ENCODE measurements at places on chromosomes 1 and 21.

DNA sequence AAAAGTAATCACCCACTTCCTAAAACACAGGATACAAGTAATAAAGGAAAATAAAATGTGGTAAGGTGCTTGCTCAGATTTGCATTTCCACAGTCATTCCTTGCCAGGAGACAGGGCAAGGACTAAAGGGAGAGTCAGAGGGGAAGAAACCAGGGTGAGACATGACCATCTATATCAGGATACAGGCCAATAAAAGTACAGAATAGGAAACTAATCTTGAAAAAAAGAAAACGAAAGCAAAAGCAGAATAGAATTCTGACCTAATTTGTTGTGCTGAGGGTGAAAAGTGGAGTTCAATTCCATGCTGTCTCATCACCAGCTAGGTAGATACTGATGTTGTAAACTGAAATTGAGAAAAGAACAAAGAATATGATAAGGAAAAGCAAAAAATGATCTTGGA lies 27.3 kb downstream of the JMJD4 start:
- DNase-seq, result no peak

DNA sequence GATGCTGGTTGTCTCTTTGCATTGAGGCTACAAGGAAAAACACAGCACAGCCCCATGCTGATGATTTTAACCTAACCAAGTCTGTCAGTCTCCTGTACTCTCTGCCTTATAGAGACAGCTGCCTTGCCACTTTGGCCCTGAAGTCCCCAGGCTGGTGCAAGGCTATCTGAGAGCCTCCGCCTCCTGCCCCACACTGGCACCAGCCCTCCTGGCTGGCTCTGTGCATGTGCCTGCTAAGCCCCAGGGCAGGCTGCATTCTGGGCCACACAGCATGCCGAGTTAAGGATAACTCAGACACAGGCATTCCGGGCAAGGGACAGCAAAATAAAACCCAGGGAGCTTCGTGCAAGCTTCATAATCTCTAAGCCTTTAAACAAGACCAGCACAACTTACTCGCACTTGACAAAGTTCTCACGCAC lies 910 bp downstream of the RUNX1 start:
- DNase-seq, result no peak

GRCh38 chr1:107963601-107964335 lies 1.2 kb downstream of the VAV3 start:
- DNase-seq, result peak; percentile 57

- DNase-seq, result no peak
These were observed 15.4 kb downstream of the TRIM67 start for GRCh38 chr1:231177226-231177625.

GRCh38 chr1:160739098-160739511 lies at the start of gene SLAMF7:
TSS of gene SLAMF7 (plus strand) at chr1:160739247. CDS start at chr1:160739302, 55 bp downstream.
- DNase-seq, result no peak

- no peak for DNase-seq
These were observed 5.3 kb upstream of the S100B start for GRCh38 chr21:46610018-46610701.

DNA sequence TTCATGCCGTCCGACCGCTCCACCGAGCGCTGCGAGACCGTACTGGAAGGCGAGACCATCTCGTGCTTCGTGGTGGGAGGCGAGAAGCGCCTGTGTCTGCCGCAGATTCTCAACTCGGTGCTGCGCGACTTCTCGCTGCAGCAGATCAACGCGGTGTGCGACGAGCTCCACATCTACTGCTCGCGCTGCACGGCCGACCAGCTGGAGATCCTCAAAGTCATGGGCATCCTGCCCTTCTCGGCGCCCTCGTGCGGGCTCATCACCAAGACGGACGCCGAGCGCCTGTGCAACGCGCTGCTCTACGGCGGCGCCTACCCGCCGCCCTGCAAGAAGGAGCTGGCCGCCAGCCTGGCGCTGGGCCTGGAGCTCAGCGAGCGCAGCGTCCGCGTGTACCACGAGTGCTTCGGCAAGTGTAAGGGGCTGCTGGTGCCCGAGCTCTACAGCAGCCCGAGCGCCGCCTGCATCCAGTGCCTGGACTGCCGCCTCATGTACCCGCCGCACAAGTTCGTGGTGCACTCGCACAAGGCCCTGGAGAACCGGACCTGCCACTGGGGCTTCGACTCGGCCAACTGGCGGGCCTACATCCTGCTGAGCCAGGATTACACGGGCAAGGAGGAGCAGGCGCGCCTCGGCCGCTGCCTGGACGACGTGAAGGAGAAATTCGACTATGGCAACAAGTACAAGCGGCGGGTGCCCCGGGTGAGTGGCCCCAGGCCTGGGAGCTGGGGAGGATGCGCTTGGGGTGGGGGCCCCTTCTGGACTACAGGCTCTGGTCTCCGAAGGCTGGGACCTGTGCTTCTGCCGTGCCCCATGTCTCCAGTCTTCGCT lies 1.1 kb downstream of the SKI start:
- no peak for DNase-seq

DNA sequence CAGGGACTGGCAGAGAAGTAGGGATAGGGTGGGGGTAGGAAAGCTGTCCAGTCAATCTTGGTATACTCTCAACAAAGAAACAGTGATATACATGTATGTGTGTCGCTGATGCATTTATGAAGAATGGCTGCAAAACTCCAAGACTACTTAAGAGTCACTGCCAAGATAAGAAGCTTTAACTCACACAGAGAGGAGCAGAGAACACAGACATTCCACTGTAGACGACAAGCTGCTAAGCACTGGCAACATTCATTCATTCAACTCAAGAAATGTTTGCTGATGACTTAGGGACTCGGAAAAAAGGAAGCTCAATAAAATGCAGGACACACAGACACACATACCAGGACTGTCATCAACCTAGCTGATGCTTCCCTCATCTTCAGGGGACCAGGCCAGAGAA lies 5.5 kb downstream of the CTNNBIP1 start:
- DNase-seq, result no peak

GRCh38 chr21:24011087-24011486 lies 1596.2 kb downstream of the MRPL39 start:
- DNase-seq, result no peak

- no peak for DNase-seq
These were observed 574.0 kb downstream of the LRRIQ3 start for GRCh38 chr1:73623946-73624345.

GRCh38 chr1:234694661-234695060 lies 84.7 kb upstream of the IRF2BP2 start:
- no peak for DNase-seq

DNA sequence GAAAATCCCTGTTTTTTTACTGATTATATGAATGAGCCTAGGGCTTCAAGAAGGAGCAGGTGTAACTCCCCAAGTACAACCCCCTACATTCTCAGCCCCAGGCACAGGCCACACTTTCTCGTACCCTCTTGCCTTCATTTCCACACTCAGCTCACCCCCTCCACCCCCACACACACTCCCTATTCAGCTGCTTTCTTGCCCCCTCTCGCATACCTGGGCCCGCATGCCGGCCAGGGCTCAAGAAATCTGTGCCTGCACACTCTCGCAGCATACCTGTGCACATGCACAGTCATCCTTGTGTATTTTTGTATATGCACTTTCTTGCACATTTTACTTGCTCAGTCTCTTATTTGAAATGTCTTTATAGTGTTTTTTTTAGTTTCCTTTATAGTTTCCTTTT lies 2.0 kb downstream of the PTPRF start:
- no peak for DNase-seq

- no peak for DNase-seq
These were observed 681 bp upstream of the UBXN10 start for GRCh38 chr1:20184997-20185833.

- DNase-seq, result no peak
These were observed 17.7 kb downstream of the PTPRC start for GRCh38 chr1:198656500-198656932.

GRCh38 chr1:218397752-218398339 lies 52.7 kb downstream of the TGFB2 start:
- DNase-seq, result no peak

GRCh38 chr21:43279578-43279894 lies 110.7 kb downstream of the CRYAA start:
- no peak for DNase-seq

GRCh38 chr1:54051933-54052430 lies 1.0 kb downstream of the TMEM59 start:
- DNase-seq, result no peak

DNA sequence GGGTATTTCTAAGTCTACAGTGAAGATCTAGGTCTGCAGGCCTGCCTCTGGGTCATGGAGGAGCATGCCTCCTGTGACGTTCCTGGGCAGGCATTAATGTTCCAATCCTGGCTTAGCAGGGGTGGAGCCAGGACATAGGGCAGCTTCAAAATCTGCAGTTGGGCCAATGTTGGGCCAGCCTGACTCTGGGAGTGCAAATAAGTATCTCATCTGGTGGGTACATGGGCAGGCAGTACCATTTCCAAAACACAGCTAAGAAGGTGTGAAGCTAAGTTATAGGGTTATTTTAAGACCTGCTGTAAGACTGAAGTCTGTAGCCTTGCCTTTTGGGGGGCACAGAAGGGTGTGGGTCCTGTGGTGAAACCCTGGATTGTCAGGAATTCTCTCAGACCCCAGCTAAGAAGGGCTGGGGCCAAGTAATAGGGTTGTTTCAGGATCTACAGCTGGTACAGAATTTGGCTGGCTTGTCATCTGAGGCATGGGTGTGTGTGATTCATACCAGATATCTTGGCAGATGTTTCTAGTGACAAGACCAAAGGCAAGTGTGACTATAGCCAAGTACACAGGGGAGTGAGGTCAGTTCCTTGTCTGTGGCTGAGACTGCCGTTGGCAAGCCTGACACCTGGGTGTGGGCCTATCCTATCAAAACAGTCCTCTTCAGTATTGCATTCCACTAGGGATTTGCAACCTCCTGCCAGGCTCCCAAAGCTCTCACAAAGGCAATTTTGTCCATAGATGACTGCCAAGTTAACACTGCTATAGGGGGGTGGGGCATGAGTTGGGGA lies 468.7 kb upstream of the B3GALT2 start:
- DNase-seq, result no peak

- DNase-seq, result no peak
These were observed 1.6 kb downstream of the PAX7 start for GRCh38 chr1:18632218-18632588.

- no peak for DNase-seq
These were observed 114.0 kb downstream of the NBPF12 start for GRCh38 chr1:147052143-147052542.

GRCh38 chr1:189787201-189787600 lies 690.5 kb downstream of the BRINP3 start:
- peak; percentile 40 for DNase-seq

DNA sequence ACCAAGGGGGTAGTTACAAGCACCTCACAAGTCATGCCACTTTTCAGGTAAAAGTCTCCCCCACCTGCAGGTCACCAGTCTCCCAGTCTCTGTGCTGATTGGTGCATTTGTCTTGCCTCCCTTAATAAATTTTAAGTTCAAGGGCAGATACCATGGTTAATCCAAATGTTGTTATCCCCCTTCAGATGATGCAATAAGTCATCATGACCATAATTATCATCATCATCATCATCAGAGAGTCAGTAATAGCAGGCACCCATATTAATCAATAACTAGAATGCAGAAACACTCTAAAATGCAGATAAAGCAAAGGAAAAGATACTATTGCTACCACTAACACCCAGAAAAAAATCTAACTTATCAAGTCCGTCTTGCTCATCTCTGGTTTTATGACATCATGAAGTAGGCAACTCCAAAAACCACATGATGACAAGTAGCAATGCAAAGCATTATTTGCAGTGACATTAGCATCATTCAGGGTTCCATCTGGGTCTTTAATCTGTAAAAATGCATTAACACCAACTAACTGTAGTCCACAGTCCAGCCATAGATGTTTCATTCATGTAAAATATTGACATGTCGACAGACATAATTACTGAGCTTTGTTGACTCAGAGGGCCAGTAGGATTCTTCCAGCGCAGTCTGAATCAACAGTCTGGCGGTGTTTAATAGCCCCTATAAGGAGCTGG lies 492.0 kb upstream of the RUNX1 start:
- DNase-seq, result no peak

GRCh38 chr1:172137703-172138454 lies 282.6 kb upstream of the C1orf105 start:
- no peak for DNase-seq

GRCh38 chr1:24392604-24392946 lies 21.0 kb downstream of the STPG1 start:
- DNase-seq, result no peak

- no peak for DNase-seq
These were observed 491 bp upstream of the RAP1A start for GRCh38 chr1:111618961-111619634.

DNA sequence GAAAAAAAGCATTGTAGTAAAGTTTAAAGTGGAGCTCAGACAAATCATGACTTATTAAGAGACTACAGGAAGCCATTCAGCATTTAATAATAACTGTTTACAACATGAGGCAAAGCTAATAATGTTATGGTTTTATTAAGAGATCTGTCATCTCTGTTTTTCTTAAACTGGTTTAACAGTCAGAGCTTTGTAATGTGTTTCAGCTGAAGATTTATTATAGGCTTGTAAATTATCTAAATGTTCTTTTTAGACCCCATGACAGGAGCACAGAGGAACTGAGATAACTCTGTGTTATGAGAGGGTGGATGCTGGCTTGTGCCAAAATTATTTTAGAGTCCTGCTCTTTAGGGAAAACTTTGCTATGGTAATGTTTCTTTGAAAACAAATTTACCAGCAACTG lies 38.0 kb upstream of the RWDD3 start:
- DNase-seq, result no peak

DNA sequence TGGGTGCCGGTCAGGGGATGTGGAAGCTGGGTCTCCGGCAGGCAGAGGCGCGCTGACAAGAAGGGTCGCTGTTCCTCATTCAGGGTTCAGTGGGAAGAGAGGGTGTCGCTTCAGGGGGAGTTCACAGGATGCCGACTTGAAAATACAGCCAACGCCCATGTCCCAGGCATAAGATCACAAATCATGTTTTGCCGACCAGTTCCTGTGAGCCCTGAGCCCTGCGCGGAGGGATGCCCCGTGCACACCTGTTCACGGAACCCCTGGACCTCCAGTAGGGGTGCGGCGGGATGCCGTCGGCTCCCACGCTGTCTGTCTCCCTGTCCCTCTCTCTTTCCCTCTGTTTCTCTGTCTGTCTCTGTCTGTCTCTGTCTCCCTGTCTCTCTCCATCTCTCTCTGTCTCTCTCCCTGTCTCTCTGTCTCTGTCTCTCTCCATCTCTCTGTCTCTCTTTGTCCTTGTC lies 26.8 kb downstream of the TP73 start:
- no peak for DNase-seq

- DNase-seq, result no peak
These were observed 13.1 kb upstream of the PLA2G2C start for GRCh38 chr1:20199403-20199802.
